ENCODE measurements at places on chromosomes 3 and 15.
A peak's percentile ranks its signal among the peaks of the same experiment; 100 is the strongest.

GRCh38 chr3:124965413-124965812, 30.9 kb upstream of the MUC13 start:
- DNase-seq: no peak

DNA sequence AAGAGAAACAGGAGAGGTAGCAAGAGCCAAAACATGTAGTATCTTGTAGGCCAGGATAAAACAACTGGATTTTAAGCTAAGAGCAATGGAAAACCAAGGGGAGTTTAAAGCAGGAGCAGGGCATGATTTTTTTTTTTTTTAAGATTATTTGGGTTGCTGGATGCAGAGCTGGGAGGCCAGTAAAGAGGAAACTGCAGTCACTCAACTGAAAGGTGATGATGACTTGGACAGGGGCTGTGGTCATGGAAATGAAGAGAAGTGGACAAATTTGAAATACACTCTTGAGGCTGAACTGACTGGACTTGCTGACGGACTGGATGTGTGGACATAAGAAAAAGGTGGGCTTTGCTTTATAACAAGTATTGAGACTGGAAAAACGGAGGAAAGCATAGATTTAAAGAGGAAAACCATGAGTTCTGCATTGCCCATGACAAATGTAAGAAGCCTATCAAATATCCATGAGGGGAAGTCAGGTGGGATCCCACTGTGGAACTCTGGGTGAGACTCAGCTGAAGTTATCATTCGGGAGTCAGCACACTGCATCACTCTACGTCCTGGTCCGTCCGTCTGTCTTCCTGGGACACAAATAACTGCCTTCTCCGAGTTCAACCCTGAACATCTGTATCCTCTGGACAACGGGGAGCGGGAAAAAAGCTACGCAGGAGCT, 688 bp downstream of the XPC start:
- no peak for DNase-seq

DNA sequence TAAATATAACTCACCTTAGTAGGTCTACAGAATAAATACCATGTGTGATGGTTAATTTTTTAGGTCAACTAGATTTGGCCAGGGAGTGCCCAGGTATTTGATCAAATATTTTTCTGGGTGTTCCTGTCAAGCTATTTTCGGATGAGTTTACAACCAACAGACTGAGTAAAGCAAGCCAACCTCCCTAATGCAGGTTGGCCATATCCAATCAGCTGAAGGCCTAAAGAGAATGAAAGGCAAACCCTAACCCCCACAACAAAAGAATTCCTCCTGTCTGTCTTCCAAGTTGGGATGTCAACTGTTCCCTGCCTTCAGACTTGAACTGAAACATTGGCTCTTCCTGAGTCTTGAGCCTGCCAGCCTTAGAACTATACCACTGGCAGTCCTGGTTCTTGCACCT, 28.6 kb downstream of the TASOR start:
- no peak for DNase-seq

DNA sequence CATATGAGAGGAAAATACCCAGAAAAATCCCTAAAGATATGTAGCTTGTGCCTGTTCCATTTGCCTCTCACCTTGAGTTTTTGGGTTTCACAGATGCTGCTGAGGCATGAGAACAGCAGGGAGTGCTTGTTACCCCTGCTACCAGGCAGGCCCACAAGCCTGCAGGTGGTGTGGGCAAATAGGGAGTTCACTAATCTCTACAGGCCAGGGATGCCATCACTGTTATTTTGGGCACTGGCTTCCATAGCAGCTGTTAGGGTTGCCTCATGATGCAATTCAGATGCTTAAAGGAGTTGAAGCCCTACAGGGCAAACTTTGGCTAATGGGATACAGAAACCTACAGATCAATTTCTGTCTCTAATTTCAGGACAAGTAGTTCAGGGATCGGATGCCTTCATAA, 873.5 kb downstream of the OTOL1 start:
- no peak for DNase-seq

DNA sequence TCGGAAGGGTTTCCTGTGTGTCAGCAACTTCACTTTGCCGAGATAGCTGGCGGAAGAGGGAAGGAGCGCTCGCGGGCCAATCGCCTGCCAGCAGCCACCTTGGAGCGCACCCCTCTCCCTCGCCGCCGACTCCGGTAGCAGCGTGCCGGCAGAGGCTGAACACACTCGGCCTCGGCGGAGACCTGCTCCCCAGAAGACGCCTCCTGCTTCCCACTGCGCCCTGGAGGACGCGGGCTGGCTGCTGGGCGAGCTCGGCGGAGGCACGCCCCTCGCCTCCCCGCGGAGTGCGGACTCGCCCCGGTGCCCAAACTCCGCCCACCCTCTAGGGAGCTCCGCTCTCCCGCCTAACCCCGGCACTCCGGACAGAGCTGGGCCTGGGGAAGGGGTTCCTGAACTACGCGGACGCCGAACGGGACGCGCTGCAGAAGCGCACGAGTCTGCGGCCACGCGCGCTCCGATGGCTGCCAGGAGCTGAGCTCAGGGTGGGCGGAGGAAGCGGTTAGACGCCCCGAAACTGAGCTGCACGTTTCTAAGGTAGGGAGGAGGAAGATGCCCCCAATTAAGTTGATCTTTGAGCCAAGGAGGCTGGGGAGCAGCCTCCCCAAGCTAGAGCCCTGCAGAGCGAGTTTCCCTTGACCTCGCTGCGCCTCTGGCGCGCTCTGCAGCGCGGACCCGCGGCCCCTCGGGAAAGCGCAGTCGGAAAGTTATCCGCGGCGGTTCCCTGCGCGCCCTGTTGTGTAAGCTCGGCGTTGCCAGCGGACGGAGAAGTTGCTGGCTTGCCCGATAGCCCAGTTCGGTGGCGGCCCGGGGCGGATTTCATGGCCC, at the start of gene P2RY1:
Gene P2RY1 (plus strand): TSS at position 356 of the 825 bp plus-strand sequence. CDS start 652 bp downstream, outside the sequence.
- DNase-seq: peak; percentile 93

DNA sequence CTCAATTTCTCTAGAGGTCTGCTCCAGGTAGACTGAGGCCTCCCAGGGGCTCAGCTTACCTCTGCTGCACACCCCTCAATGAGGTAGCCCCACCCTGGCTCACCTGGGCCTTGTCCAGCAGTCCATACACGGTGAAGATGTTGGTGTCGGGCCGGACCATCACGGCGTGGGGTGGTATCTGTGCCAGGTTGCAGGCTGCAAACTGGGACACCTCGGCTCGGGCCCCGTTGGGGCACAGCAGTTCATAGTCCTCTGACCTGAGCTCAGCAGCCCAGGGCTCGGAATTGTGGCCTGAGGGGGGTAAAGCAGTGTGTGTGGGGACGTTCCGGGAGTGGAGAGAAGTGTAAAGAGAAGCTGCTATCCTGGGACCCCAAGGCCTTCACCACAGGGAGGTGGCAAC, 23.2 kb downstream of the MELTF start:
- DNase-seq: no peak

DNA sequence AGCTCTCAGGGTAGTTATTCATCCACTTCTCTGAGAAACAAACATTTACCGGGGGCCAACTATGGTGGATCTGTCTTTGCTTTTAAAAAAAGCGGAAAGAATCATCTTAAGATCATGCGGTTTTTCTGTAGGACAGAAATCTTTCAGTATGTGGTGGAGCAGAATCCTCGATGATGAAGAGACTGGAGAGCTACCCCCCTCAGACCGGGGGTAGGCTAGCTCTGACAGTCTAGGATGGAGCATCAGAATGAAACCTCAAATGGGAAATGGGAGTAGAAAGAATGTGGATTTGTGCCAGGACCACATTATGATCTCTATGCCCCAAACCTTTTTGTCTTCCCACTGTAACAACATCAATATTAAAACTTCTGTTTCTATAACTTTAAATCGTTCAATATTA, 30.3 kb downstream of the TPRG1 start:
- no peak for DNase-seq

- no peak for DNase-seq
Measured at GRCh38 chr15:88393719-88394519, 73.3 kb downstream of the MRPL46 start.

- no peak for DNase-seq
Measured at GRCh38 chr3:170162630-170163029, 18.9 kb downstream of the PHC3 start.

DNA sequence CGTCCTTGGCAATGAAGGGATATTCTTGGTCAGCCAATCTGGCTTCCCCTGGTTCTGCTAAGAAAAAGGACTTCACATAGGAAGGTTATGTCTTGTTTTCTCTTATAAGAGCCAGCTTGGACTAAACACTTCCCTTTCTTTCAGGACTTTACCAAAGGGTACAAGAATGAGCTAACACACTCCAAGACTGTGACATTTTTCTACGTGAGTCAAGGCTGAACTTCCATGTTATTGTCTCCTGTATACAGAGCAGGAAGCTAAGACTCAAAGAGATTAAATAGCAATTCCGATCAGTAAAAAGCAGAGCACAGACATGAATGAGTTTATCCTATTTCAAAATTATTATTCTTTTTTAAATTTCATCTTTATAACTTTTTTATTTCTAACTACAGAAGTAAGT, 63.3 kb upstream of the STT3B start:
- no peak for DNase-seq

- DNase-seq: no peak
Measured at GRCh38 chr3:175015056-175015635, 156.0 kb downstream of the NAALADL2 start.

- DNase-seq: peak; percentile 51
Measured at GRCh38 chr3:177195242-177195991, 1.9 kb downstream of the TBL1XR1 start.

- peak; percentile 48 for DNase-seq
Measured at GRCh38 chr3:158095814-158096704, 10.2 kb downstream of the SHOX2 start.

GRCh38 chr15:77631745-77632533, 773 bp downstream of the LINGO1 start:
- DNase-seq: peak; percentile 59

GRCh38 chr3:72413228-72413627, 435.0 kb downstream of the SHQ1 start:
- DNase-seq: no peak

DNA sequence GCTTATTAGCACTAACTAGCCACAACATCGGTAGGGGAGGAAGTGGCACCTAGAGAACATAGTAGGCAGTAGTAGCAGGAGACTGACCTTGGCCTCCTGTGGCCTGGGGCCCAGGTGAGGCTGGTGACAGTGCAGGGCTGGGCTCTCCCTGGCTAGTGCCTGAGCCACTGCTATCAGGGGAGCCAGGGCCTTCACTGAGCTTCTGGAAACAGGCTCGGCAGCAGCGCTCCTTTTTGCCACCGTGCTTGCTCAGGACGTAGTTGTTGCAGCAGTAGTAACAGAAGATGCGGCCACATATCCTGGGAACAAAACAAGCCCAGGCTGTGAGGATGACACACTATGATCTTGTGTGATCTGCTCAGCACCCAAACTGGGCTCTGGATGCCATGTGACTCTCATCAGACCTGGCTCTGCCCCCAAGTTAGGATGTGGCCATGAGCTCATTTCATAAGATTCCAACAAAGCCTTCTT, 15.1 kb downstream of the CXCR6 start:
- DNase-seq: no peak

- no peak for DNase-seq
Measured at GRCh38 chr15:81813215-81813614, 232.6 kb downstream of the MEX3B start.

DNA sequence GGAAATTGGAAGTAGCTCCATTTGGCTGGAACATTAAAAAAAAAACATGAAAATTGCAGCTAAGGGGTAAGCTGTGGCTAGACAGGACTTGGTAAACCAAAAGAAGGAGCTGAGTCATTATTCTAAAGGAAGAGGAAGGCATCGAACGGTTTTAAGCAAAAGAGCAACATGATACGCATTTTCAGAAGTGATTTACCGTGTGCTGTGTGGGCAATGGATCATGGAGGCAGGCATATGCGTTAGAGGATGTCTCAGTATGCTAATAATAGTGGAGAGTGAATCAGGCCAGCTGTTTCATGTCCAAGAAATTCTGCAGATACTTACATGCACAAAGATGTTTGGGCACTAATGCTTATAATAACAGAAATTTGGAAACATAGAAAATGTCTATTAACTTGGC, 409.1 kb upstream of the ATP11B start:
- DNase-seq: no peak

GRCh38 chr3:110851736-110852135, 219.9 kb upstream of the NECTIN3 start:
- DNase-seq: no peak

DNA sequence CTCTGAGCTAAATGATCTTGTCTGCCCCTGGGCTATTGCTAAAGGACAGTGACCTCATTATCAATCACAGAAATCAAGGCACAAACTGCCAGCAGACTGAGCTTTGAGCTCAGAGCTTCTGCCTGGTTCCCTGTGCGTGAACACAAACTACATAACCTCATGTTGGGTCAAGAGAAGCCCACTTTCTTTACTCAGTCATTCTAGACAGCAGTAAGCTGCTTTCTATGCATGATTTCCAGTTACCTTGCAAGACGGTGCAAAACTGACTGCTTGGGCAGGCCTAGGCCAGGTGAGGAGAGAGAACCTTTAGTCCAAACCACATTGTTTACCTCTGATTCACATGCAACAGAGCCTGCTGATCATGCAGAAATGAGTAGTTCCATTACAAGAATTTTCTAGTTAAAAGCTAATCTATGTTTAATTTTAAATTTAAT, 75.1 kb downstream of the ARRDC4 start:
- no peak for DNase-seq

DNA sequence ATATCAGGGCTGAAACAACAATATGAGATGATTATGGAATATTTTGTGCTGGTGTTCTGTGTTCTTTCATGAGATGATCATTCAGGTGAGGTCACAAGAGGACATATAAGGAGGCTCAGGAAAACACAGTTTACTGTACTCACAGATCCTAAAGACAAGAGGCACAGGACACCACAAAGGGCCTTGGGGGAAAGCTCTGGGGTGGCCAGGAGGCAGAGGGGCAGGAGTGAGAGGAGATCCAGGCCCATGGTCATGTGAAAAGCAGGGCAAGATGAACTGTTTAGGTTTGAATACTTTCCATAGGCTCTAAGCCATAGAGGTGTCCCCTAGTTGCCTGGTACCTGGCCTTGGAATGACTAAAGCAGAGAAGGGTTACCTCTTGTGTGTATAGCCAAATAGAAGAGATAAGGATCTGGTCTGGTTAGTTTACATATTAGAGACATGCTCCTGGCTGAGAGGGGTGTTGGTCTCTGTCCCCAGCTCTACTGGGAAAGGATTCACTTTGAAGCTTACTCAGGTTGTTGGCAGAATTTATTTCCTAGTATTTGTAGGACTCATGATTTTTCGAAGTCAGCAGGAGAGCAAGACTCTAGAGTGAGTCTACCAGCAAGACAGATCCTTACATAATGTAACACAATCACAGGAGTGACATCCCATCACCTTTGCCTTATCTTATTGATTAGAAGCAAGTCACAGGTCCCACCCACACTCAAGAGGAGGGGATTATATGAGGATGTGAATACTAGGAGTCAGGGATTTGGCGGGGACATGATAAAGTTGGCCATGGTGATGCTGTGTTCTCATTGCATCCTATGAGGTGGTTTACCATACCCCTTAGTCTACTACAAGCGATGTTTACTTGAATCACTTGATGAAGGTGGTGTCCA, 11.3 kb upstream of the TM4SF1 start:
- DNase-seq: no peak

- no peak for DNase-seq
Measured at GRCh38 chr3:160125258-160125657, 100.0 kb upstream of the C3orf80 start.

GRCh38 chr3:72724070-72724469, 124.2 kb downstream of the SHQ1 start:
- no peak for DNase-seq

Measured in right kidney (tissue), 9 donors.